ENCODE measurements at places on chromosomes 6 and 20. TPM values are rescaled to one million over a fixed set of nuclear protein-coding genes. Genes with fewer than 3 reads are reported as not detected.

KCNK5 gene
- 0.60 TPM for total RNA-seq

DNMT3B gene
- total RNA-seq: 0.32 TPM

MAS1 gene
- not detected for total RNA-seq

OXT gene
- 0.54 TPM for total RNA-seq

TRIM31 gene
- total RNA-seq: not detected

TMEM170B gene
- 4.8 TPM for total RNA-seq

PHACTR3 gene
- total RNA-seq: 9.9 TPM

RALY gene
- 102 TPM for total RNA-seq
